Upper lobe of right lung (tissue), 1 donor: ENCODE measurements at places on chromosomes 1 and 21. TPM values are rescaled to one million over a fixed set of nuclear protein-coding genes. Genes with fewer than 3 reads are reported as not detected.

GRCh38 chr21:46069166-46069565 lies 28.7 kb upstream of the COL6A2 start:
- DNase-seq = no peak
- peaks cover 22% of the 10 kb centered on the region for H3K4me1 ChIP-seq
- no peaks in the 10 kb centered on the region for H3K36me3 ChIP-seq
- no peak overlapping the region for H3K27ac ChIP-seq
- H3K4me3 ChIP-seq = no peak overlapping the region

DNA sequence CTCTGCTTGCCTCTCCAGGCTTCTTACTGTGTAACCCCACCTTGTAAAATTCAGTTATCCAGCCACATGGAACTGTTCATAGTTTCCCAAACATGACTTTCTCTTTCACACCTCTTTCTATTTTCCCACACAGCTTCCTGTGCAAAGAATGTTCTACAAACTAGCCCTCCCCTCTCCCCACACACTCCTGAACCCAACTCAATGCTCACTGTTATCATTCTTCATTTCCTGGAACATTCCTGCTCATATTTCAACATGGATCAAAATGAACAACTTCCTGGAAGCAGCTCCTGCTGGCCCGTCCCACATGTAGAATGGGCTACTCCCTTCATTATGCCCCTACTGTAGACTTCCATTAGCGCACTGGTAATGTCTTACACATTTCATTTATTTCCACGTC lies 7.5 kb upstream of the HSD11B1 start:
- H3K27ac ChIP-seq = no peak overlapping the region
- no peaks in the 10 kb centered on the region for H3K36me3 ChIP-seq
- H3K4me1 ChIP-seq = peaks cover 2% of the 10 kb centered on the region
- no peak overlapping the region for H3K4me3 ChIP-seq
- no peak for DNase-seq
- no peaks in the 10 kb centered on the region for H3K27me3 ChIP-seq

Gene TAS1R1
- total RNA-seq = not detected

- H3K27ac ChIP-seq = peak within 1 kb of the TSS; percentile 92
- H3K36me3 ChIP-seq = peaks cover 24% of the 10 kb centered on the region
- peak; percentile 91 for DNase-seq
Observed at GRCh38 chr1:112674440-112674985, at the start of gene MOV10. Gene MOV10, plus strand, starts transcription at chr1:112674659. Its CDS starts 254 bp downstream, at chr1:112674913.

Gene RAP1GAP
- 62.4 TPM for total RNA-seq

Gene STIL
- 1.7 TPM for total RNA-seq

Gene LORICRIN
- total RNA-seq = not detected

- H3K27me3 ChIP-seq = no peaks in the 10 kb centered on the region
- H3K27ac ChIP-seq = no peak overlapping the region
- no peak for DNase-seq
- no peaks in the 10 kb centered on the region for H3K4me1 ChIP-seq
Observed at GRCh38 chr1:70361727-70362398, 7.3 kb upstream of the ANKRD13C start.

DNA sequence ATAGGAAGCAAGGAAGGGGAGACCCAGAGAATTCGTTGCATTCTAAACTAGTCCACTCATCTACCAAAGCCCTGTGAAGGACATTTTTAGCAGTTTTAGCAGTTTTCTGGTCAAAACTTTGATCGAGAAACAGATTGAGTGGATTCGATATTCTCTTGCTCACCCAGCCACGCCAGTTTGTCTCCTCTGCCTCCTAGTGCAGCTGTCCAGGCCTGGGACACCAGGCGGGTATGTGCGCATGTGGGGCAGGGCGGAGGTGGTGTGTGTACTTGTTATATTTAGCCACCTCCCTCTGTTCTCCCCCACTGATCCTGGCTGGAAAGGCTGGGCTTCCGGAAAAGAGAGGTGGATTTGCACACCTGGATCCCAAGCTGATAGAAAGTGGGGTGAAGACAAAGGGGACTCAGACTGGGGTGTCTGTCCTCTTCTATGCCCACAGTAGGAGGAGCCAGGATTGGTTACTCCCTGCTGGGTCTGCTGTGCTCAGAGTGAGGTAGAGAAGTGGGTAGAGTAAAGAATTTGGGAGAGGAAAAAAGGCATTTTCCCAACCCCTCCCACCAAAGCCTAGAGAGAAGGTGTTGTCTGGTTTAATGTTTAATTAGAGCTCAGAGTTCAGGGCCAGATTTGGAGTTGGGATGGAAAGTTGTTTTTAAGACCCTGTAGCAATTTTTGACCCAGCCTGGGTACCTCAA lies 3.8 kb downstream of the LMNA start:
- no peaks in the 10 kb centered on the region for H3K36me3 ChIP-seq
- peak overlapping the region; percentile 93 for H3K4me3 ChIP-seq
- H3K27ac ChIP-seq = peak overlapping the region; percentile 95

Gene LRRC7
- not detected for total RNA-seq

- H3K27ac ChIP-seq = no peak overlapping the region
- H3K36me3 ChIP-seq = no peaks in the 10 kb centered on the region
- H3K4me3 ChIP-seq = no peak overlapping the region
- no peaks in the 10 kb centered on the region for H3K4me1 ChIP-seq
Observed at GRCh38 chr1:233790662-233791371, 113.7 kb upstream of the SLC35F3 start.

Gene CFHR2
- total RNA-seq = not detected

Gene OVAAL
- not detected for total RNA-seq

DNA sequence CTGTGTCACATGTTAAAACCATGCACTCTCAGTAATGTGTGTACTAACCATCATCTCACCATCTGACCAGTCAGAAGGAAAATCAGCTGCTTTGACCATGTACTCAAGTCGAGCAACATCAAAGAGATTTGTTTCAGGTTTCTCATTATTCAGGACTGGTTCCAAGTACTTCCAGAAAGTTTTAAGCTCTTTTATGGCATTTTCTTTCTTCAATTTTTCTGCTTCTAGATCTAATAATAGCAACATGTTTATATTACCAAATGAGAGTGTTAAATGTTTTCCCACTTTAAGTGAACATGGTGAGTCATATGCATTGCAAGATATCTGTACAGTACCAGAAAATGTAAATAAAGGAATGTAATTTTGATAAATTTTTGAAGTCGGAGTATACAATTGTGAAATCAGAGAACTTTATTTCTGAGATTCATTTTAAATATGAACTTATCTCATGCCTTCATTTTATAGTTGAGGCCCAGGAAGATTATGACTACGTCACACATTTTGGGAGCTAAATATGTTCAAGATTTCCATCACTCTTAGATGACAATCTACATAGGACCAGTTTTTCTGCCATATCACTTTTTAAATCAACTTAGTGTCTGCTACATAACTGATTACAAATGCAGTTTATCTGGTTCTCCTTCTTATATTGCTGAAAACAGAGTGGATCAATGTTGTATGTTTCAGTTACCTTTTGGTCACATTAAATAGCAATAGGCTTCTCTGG lies 87.2 kb downstream of the SPAG17 start:
- no peaks in the 10 kb centered on the region for H3K4me1 ChIP-seq
- no peak for DNase-seq
- H3K36me3 ChIP-seq = no peaks in the 10 kb centered on the region

DNA sequence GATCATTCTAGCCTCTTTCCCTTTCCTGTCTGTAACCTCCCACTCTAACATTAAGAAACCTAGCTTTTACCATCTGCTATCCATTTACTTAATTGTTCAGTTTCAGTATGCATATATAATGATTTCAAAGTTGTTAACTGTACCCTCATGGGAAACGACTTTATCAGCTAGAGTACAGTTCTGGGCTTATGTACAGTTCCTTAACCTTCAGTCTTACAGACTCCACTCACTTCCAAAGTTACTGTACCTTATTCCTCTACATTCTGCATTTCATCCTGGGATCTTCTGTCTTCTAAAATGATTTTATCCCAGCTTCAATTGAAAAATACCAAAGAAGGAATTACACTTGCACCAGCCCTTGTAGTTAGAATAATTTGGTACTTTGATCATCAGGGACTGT lies 108.7 kb upstream of the KCNE2 start:
- H3K36me3 ChIP-seq = no peaks in the 10 kb centered on the region
- H3K27me3 ChIP-seq = no peaks in the 10 kb centered on the region
- H3K27ac ChIP-seq = no peak overlapping the region
- H3K4me3 ChIP-seq = no peak overlapping the region

DNA sequence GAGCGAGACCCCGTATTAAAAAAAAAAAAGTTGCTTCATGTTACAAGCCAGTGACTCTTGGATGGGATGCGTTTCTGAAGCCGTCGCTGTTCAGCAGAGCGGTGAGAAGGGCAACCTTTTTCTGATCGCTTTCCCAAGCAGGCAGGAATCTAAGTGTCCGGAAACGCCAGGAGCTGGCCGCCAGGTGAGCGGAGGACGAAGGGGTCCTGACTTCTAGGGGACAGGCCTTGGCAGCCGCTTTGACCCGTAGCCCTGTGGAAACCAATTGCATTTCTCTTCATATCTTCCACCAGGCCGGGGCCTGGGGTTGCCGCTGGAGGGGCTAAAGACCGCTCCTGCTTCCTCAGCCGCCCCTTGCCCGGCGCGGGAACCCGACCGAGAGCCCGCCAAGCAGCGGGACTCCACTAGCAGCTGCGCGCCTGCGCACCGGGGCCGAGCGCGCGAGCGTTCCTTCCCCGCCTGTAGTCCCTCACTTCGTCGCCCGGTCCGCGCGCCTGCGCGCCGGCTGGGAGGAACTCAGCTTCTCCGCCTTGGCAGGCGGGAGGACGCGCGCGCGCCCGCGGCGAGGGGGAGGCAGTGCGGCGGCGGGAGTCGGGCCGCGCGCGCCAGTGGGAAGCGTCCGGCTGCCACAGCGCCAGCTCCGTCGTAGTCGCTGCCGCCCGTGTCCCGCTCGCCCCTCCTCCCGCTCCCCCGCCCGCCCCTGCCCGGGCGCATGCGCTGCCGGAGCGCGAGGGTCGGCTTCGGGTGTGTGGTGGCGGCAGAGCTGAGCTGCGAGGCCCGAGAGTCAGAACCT lies at the start of gene SPEN:
Gene SPEN, plus strand, starts transcription at position 608 of the 793 bp plus-strand sequence. CDS start 361 bp downstream, outside the sequence.
- peaks cover 30% of the 10 kb centered on the region for H3K4me1 ChIP-seq
- H3K4me3 ChIP-seq = peak within 1 kb of the TSS; percentile 92
- H3K36me3 ChIP-seq = no peaks in the 10 kb centered on the region
- H3K27ac ChIP-seq = peak within 1 kb of the TSS; percentile 94
- peak; percentile 100 for DNase-seq

DNA sequence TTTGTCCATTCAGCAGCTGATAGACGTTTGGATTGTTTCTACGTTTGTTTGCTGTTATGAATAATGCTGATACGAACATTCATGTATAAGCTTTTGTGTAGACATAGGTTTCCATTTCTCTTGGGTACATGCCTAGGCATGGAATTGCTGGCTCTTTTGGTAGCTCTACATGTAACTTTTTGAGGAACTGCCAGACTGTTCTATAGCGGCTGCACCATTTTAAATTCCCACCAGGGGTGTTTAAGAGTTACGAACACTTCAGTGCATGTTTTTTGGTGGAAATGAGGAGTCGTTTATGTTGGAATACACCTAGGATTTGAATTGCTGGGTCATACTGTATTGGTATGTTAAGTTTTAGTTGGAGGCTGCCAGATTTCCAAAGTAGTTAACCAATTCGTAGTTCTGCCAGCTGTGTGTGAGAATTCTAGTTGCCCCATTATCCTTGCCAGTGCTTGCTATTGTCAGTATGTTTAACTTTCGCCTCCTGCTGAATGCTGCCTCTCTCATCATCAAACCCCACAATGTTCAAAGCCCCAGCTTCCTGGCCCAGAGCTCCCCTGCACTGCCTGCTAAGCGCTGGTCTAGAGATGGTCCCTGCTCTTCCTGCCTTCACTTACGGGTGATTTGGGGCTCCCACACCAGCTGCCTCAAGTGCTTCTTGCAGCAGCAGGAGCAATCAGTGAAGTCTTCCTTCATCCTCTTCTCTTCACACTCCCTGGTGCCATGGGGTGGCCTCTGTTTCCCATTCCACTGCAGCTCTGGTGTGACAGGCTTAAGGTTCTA lies 81.0 kb downstream of the MAN1C1 start:
- no peak overlapping the region for H3K4me3 ChIP-seq
- no peak overlapping the region for H3K27ac ChIP-seq
- no peak for DNase-seq
- no peaks in the 10 kb centered on the region for H3K36me3 ChIP-seq
- H3K4me1 ChIP-seq = peaks cover 65% of the 10 kb centered on the region
- no peaks in the 10 kb centered on the region for H3K27me3 ChIP-seq

- no peak for DNase-seq
- no peaks in the 10 kb centered on the region for H3K27me3 ChIP-seq
- H3K4me1 ChIP-seq = no peaks in the 10 kb centered on the region
- H3K27ac ChIP-seq = no peak overlapping the region
Observed at GRCh38 chr1:77120950-77121349, 98.3 kb downstream of the PIGK start.

- no peaks in the 10 kb centered on the region for H3K4me1 ChIP-seq
- DNase-seq = no peak
- H3K36me3 ChIP-seq = no peaks in the 10 kb centered on the region
- H3K27me3 ChIP-seq = no peaks in the 10 kb centered on the region
Observed at GRCh38 chr1:117985973-117986372, 56.4 kb downstream of the WDR3 start.

Gene LINGO4
- total RNA-seq = 0.29 TPM

DNA sequence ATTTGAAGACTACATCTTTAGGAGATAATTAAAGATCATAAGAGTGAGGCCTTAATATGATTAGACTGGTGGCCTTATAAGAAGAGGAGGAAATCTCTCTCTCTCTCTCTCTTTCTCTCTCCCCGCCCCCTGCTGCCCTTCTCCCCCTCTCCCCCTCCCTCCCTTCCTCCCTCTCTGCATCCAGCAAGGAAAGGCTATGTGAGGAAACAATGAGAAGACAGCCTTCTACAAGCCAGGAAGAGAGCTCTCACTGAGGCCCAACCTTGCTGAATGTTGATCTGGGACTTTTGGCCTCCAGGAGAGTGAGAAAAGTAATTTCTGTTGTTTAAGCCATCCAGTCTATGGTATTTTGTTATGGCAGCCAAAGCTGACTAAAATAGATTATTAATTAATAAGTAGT lies 21.6 kb downstream of the FOXD3 start:
- no peaks in the 10 kb centered on the region for H3K4me1 ChIP-seq
- no peak overlapping the region for H3K27ac ChIP-seq
- H3K4me3 ChIP-seq = no peak overlapping the region
- H3K27me3 ChIP-seq = peaks cover 24% of the 10 kb centered on the region

DNA sequence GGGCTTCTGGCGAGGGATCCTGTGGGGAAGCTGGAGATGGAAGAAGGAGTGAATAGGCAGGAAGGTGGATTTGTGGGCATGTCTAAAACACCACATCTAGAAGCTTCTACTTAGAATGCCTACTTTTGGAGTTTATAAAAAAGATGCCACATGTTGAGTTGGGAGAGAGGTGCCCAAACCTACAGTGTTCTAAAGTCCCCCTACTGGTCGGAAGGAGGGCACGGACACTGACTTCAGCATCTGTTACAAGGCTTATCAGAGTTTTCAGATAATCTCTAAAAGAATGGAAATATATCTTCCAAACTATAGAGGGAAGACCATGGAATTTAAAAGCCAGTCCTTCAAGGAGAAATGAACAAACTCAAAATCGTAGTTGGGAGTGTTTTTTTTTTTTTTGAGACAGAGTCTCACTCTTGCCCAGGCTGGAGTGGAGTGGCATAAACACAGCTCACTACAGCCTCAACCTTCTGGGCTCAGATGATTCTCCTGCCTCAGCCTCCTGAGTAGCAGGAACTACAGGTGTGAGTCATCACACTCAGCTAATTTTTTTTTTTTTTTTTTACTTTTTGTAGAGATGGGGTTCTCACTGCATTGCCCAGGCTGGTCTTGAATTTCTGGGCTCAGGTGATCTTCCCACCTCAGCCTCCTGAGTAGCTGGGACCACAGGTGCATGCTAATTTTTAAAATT lies 14.8 kb downstream of the IBA57 start:
- peaks cover 11% of the 10 kb centered on the region for H3K4me1 ChIP-seq
- no peak overlapping the region for H3K4me3 ChIP-seq
- H3K36me3 ChIP-seq = peaks cover 3% of the 10 kb centered on the region
- peak overlapping the region; percentile 66 for H3K27ac ChIP-seq
